Activated effector memory CD4-positive, alpha-beta T cell treated with Interleukin-2 at 50 U/mL for 16 hours (primary cell): ENCODE measurements at places on chromosomes 3 and 15.

GRCh38 chr15:38153781-38154180 lies 98.9 kb upstream of the SPRED1 start:
- no peak for DNase-seq

- no peak for DNase-seq
Measured at GRCh38 chr3:126081618-126082361, 2.1 kb downstream of the SLC41A3 start.

GRCh38 chr3:58487140-58487886 lies 4.6 kb upstream of the KCTD6 start:
- no peak for DNase-seq

DNA sequence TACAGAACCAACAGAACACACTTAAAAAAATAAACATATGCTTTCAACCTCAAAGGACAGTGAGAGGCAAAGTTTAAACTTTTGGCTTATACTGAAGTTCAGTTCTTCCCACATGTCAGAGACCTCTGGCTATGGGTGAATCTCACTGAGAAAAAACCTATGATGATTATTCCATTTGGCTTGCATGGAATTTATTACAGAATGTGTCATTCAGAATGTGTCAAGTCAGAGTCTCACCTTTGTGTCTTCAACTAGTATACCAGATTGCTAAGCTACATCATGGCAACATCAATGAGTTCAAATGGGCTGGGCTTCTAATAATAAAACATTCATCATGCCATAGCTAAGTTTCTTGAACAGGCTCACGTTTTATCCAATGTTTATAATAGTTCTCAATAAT lies 987.0 kb downstream of the NTRK3 start:
- DNase-seq = no peak

GRCh38 chr3:45985532-45986302 lies 9.9 kb downstream of the FYCO1 start:
- no peak for DNase-seq

DNA sequence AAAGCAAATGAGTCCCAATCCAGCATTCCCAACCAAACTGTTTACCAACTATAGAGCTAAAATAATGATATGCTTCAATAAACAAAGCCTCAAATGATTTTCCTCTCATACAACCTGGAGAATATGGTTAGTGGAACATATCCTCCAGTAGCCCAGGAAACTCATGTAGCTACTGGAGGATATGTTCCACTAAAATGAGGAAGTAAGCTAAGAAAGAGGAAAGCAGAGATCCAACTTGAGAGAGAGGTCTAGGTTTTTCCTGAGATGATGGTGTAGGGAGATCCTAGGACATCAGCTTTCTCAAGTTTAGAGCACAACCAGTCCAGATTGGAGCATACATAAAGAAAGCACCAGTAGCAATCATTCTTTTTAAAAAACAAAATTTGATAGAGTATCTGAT lies 44.6 kb upstream of the SLC4A7 start:
- DNase-seq = no peak

GRCh38 chr3:152190636-152191183 lies 78.0 kb upstream of the MBNL1 start:
- DNase-seq = no peak

- no peak for DNase-seq
Measured at GRCh38 chr3:32411442-32411841, 19.8 kb downstream of the CMTM7 start.

GRCh38 chr3:41933154-41933676 lies 28.7 kb downstream of the ULK4 start:
- no peak for DNase-seq

GRCh38 chr3:45426161-45426560 lies 37.8 kb downstream of the LARS2 start:
- DNase-seq = no peak

DNA sequence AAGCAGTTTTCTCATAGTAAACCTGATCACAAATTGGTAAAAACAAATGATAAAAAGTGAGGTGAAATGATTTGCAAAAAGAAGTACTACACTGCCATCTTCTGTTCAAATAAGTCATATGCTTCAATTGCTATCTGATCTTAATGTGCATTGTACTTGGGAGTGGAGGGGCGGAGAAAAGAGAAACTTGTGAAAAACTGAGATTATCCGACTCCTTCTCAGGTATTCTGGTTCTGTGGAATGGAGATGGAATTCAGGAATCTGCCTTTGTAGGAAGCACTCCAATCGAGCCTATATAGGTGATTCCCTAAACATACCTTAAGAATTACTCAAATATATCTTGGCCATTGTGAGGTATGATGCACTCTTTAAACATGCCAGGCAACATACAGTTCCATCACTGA lies 180.6 kb downstream of the CHL1 start:
- DNase-seq = no peak

GRCh38 chr3:30370681-30371271 lies 235.6 kb upstream of the TGFBR2 start:
- DNase-seq = no peak

DNA sequence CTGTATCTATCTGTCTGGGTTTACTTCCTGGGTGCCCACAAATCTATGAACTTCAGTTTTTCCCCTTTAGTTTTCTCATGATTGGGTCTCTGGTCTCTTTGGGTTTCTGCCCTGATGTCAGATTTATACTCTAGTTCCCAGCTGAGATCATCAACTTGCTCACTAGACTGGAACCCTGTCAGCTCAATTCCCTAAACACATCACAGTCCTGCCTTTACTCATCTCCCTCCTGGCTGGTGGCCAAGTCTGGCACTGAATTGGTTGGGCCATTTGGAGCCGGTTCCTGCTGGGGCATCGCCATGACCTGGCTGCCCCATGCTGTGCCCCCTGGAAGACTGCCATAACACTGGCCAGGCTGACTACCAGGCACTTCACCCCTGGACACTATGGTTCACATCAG lies 345.3 kb downstream of the CHST2 start:
- DNase-seq = no peak

DNA sequence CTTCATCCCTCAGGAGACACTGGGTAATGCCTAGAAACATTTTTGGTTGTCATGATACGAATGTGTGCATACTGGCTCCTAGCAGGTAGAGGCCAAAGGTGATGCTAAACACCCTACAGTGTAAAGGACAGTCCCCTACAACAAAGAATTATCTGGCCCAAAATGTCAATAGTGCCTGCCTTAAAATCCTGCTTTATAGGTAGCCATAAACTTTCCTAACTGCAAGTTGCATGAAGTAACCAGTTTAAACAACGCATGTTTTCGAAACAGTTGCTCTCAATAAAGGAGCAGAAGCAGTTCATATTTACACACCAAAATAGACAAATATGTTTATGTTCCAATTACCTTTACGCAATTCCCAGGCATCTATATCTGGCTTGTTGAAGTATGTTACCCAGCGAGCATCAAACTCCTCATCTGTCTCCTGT lies 9.1 kb downstream of the COX5A start:
- no peak for DNase-seq

GRCh38 chr15:47987908-47988532 lies 132.8 kb upstream of the SLC24A5 start:
- DNase-seq = no peak
